ENCODE measurements at places on chromosomes 2 and 18.

GRCh38 chr2:84793641-84794040 lies 87.2 kb downstream of the TRABD2A start:
- DNase-seq: no peak

- DNase-seq: no peak
Observed at GRCh38 chr2:127651381-127651809, 5.4 kb downstream of the GPR17 start.

- no peak for DNase-seq
Observed at GRCh38 chr18:35680139-35680551, 98.6 kb downstream of the GALNT1 start.

GRCh38 chr2:70655786-70656185 lies 102.2 kb upstream of the TGFA start:
- DNase-seq: no peak

- no peak for DNase-seq
Observed at GRCh38 chr18:36311026-36311570, 13.6 kb downstream of the FHOD3 start.
